Right lobe of liver (tissue), 6 donors: ENCODE measurements at places on chromosomes 2 and 18.
A peak's percentile ranks its signal among the peaks of the same experiment; 100 is the strongest.

DNA sequence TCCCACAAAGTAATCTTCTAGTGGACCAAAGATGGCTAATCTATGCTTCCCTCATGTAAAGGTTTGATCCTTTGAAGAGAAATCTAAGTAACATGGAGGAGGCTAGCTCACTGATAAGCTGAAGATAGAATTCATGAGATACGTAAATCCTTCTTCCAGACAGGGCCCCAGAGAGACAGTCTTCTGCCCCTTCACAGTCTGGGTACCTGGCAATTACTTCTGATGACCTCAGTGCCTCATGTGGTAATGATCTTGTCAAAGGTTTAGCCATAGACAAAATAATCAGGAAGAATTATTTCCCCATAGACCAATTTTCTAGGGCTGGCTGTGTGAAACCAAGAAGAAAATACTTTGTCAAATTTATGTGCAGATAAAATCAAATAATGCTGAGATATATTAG lies 495.8 kb downstream of the METTL4 start:
- DNase-seq, result no peak

GRCh38 chr2:148044322-148044721 lies 23.4 kb downstream of the MBD5 start:
- DNase-seq, result no peak

DNA sequence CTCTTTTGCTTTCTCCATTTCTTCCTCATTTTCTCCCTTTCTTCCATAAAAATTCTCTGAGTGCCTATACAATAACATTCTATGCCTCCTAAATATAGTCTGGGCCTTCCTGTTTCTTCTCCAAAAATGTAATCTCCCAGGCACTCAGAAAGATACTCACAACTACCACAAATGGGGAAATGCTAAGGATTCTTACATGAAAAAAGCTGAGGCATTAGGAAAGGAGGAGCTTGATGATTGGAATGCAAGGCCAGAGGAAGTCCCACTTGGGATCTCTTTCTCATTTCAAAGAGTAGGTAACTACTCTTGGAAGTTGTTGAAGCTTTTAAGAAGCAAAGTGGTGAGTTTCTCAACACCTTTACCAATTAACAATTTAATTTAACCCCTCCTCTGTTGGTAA lies 3.4 kb downstream of the VSNL1 start:
- no peak for DNase-seq

DNA sequence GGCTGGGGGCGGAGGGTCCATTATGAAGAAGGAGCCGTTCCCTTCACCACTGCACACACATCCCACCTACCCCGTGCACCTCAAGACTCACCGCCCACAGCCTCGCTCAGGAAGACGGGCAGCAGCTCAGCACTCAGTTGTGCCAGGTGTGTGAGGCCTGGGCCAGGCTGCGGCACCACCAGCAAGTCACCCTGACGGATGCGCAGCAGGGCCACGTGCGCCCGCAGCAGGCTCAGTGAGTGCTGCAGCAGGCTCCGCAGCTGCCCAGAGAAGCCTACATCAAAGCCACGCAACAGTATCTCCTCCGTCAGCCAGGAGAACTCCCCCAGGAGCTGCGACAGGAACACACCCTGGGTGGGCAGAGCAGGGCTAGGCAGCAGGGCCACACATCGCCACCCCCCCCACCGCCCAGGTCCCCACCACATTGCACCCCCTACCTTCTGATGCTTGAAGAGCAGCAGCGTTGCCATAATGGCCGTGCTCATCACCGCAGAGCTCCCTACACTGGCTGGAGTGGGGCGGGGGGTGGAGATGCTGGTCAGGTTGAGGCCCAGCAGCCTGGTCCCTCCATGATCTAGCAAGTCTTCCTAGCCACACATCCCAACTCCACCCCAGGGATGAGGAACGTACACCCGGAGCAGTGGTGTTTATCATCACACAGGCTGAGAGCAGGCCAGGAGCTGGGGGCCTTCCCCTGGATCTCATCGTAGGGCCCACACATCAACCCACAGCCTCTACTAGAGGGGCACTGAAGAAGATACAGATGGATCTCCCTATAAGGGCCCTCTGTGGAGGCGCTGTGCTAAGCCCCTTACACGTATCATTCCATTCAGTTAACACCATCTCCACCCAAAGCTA lies 10.2 kb downstream of the GPAT2 start:
- no peak for DNase-seq

GRCh38 chr2:237674731-237675276 lies 47.4 kb downstream of the LRRFIP1 start:
- peak; percentile 89 for DNase-seq

GRCh38 chr2:230877759-230878598 lies 13.2 kb downstream of the ITM2C start:
- DNase-seq, result no peak

- DNase-seq, result no peak
Measured at GRCh38 chr2:33395655-33396249, 80.7 kb upstream of the RASGRP3 start.

DNA sequence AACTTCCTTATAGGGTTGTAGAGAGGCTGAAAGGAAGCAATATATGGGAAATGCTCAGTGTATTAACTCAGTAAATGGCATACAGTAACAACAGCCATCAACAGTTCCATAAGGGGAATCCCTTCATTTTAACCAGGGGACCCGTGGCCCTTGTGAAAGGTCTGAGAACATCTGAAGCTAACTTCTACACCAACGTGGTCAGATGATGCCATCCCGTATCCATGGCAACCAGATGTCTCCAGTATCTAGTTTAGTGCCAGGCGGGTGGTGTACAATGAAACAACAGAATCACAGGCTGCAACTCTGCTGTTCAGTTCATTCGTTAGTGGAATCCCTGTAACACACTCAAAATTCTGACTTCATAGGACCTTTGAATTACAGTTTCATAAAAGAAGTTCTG lies 162.3 kb downstream of the TGIF1 start:
- no peak for DNase-seq

DNA sequence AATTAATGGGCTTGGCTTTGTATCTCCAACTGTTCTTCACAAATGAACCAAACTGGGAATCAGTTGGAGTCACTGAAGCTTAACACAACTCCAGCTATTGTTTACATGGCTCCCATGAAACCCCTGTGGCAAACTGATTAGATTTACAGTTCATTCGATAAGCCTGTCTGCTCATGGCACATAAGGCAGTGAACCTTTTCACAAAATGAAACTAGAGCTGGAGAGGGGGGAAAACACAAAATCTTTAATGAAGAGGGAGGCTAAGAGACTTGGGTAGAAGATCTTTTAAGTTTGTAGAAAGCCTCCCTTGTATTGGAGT lies 11.6 kb upstream of the ITGA6 start:
- DNase-seq, result no peak

- no peak for DNase-seq
Measured at GRCh38 chr18:53148123-53148522, 808.1 kb downstream of the DCC start.

DNA sequence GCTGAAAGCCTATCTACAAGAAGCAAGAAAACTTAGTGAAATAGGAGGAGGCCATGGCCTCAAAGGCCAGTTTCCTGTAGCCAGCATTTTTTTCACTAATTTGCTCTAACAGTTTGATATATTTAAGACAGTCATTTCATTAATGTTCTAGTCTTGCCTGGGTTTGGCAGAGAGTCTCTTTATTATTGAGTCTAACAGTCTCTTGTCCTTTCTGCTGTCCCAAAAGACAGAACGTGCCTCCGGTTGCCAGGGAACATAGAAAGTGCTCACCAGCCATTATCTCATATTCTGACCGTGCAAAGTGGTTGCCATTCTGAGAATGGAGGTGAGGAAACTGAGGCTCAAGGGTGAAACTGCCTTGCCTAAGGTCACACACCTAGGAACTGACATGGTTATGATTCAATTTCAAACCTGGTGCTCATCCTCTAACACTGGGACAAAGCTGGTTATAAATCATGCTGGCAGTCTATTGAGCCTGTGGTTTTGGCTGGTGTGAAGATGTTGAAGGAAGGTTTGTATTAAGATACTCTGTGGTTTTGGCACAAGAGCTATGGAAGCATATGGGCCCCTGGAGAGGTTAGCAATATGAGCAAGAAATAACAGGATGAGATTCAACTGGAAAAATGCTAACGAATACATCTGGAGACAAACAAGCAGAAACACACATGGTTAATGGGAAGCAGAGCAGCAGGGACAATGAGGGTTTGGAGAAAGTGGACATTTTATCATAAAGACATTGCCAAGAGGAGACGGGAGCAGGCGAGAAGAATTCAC lies 903.3 kb upstream of the KLHL29 start:
- DNase-seq, result no peak

DNA sequence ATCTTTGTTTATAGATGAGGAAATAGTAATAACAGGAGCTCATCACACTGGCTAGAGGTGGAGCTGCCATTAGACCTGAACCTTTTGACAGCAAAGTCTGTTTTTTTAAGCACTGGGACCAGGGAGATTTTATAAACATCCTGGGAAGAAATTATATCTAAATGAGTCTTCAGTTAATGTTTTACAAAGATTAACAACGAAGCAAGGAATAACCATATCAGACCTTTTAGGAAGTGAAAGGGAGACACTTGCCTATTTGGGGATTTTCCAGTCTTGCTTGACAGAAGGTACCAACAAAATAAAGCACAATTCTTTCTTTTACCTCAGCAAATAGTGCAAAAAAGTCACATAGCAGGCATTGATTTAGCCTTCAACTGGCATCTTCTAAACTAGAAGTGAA lies 777.0 kb downstream of the CPS1 start:
- DNase-seq, result no peak

DNA sequence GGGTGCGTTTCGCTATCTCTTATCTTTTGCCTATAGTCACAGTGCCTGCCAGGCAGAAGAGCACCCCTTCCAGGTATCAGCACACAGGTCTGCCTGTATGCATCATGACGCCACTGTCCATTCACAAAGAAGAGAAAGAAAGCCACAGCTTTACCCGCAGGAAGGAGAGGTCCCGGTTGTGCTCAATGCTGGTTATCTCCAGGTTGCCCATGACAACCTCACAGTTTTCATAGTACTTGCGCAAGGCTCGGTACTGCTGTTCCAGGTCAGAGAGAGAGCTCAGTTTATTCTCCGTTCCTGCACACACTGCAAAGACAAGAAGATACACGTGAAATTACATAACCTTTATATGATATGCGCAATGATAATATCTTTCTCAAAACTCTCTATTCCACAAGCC lies 414.0 kb downstream of the ERBB4 start:
- DNase-seq, result peak; percentile 42

GRCh38 chr2:71618327-71619113 lies 165.2 kb downstream of the DYSF start:
- DNase-seq, result peak; percentile 45

- DNase-seq, result no peak
Measured at GRCh38 chr2:170013802-170014551, 164.0 kb upstream of the MYO3B start.

GRCh38 chr2:31294196-31294595 lies 60.2 kb downstream of the EHD3 start:
- DNase-seq, result no peak

DNA sequence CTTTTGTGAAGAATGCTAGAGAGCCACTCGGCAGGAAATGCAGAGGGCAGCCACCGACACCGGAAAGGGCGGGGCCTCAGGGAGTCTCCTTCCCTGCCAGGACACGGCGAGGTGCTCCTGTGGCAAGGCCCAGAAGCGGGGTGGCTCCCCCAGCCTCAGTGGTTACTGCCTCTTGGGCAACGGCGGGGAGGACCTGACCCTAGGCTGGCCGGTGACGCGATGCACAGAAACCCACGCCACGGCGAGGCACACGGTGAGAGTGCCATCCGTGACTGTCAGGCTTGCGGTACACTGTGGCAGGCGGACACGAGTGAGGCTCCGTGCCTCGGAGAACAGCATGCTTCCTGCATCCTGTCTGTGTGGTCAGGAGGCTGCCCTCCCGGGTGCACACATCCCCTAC lies 47.8 kb downstream of the ZAP70 start:
- DNase-seq, result no peak

- DNase-seq, result no peak
Measured at GRCh38 chr2:186575856-186576255, 14.0 kb upstream of the ITGAV start.

DNA sequence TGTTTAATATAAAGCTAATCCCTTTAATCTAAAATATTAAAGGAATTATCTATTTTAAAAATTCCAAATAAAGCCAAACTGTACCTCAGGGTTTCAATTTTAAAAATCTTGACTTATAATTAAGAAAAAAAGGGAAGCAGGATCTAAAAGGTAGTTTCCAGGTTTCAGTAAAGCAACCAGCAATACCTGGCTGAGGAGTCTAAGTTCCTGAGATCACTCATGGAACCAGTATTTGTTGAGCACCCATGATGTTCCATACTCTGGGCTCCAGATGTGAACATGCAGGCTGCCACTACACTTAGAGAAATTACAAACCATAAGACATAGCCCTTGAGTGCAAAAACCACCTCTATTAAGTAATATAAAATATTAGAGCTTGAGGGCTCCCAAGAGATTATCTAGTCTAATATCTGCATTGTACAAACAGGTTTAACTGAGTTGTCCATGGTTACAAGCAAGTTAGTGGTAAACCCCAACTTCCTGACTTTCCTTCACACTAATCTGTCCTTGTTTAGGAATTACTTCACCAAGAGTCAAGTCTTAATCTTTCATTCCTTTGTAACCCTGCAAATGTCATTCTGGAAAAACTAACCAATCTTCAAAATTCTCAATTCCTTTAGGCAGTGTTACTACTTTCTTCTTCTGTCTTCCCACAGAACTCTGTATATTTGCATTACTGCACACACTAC lies 49.2 kb downstream of the CLASP1 start:
- DNase-seq, result no peak

- DNase-seq, result no peak
Measured at GRCh38 chr2:28618221-28619141, 122.6 kb downstream of the PLB1 start.

DNA sequence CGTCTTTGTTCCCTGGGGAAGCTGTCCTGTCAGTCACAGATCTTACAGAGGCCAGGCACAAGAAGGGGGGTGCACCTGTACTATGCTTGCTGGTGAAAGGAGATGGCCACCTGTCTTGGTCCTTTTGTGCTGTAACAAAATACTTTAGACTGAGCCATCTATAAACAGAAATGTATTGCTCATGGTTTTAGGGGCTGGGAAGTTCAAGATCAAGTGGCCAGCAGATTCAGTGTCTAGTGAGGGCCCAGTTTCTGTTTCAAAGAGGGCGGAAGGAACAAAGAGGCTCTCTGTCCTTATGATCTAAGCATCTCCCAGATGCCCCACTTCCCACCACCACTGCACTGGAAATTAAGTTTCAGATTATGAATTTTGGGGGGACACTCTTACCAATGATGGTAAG lies 35.5 kb upstream of the RPL37A start:
- no peak for DNase-seq

GRCh38 chr2:120620025-120620793 lies 115.5 kb upstream of the GLI2 start:
- DNase-seq, result no peak

- no peak for DNase-seq
Measured at GRCh38 chr2:69554568-69554967, 89.0 kb downstream of the AAK1 start.
